H54 (cell line): ENCODE measurements at places on chromosomes 5 and 9.

DNA sequence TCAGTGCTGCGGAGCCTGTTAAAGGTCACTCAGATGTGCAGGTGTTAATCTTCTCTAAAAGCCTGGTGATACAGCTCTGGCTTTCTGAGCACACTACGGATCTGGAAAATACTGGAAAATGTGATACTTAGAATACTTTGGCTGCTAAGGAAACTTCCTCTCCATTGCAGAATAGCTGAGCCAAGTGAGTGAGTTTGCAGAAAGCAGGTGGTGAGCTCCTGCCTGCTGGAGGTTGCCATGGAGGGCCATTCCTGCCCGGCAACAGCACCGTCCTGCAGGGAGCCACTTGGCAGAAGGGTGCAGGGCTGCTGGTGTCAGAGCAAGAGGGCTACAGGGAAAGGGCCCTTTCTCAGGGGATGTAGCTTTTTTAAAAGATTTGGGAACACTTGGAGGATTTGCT lies 40.7 kb downstream of the SECISBP2 start:
- DNase-seq = no peak

GRCh38 chr5:63726496-63726895 lies 235.7 kb downstream of the HTR1A start:
- DNase-seq = no peak

DNA sequence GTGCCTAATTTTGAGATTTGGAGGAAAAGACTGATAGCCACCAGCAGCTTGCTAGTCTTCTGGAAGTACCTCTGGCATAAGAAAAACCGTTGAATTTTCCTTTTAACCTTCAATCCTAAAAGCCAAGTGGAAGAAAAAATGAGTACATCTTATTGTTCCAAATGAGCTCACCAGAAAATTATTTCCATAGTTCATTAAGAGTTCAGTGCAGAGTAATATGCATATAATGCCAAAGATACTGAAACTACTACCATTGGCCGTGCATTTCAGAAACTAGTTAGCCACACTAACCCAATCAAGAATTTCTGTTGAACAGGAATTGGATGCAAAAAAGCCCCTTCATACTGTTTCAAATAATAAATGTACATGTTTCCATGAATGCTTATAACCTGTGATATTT lies 607.9 kb downstream of the KCTD16 start:
- no peak for DNase-seq

- no peak for DNase-seq
Observed at GRCh38 chr9:82010711-82011110, 22.1 kb downstream of the SPATA31D1 start.

DNA sequence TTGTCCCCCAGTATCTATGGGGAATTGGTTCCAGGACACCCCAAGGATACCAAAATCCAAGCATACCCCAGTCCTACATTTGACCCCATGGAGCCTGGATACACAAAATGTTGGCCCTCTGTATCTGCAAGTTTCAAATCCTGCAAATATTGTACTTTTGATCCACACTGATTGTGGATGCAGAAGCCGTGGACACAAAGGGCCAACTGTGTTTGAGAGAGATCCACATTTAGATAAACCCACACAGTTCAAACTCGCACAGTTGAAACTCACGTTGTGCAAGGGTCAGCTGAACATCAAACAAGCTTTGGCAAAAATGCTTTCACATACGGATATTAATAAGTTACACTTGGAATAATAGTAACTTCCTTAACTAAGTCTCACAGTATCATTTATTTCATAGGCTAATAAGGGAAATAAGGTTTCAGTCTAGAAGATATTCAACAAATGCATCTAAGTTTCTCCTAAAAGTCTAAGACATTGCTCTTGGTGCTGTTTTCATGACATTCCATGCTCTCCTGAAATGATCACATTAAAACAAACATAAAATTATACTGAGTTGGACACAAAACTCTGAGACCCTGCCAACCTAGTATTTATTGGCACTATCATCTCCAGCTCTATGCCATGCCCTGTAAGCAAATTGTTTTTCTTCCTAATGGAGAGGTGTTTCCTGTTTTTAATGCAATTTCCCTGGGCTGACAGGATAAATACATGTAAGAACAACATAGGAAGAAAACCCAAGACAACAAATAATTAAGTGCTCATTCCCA lies 32.3 kb downstream of the ACTL7A start:
- no peak for DNase-seq

GRCh38 chr5:145775893-145776444 lies 59.2 kb downstream of the PRELID2 start:
- DNase-seq = peak; percentile 58

DNA sequence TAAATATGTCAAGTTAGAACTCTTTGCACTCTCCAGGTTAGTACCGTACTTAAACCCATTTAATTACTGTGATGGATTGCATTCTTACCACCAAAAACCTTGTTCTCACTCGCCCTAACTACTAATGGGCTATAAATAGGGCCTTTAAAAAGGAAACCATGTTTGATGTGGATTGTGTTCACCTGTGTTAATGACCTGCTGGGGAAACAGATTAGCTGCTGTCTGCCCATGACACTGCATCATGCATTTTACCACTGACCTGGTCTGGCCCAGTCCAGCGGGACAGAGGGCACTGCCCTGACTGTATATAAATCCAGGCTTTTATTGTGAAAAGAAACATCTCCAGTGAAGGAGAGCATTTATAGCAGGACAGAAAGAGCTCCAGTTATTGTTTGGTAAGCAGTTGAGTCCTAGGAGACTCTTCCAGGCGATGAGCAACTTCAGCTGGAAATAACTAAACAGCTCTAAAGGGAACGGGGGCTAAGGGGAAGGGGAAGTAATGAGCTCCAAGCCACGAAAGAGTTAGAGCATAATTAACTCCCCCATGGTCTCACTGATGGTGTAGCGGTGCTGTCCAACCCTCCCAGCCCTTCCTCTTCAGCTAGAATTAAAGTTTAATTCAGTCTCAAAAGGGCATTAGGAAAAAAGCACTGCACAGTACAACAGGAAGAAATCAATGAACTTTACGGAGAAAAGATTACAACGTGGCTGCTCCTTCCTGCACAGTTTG lies 303.1 kb downstream of the ENC1 start:
- no peak for DNase-seq

DNA sequence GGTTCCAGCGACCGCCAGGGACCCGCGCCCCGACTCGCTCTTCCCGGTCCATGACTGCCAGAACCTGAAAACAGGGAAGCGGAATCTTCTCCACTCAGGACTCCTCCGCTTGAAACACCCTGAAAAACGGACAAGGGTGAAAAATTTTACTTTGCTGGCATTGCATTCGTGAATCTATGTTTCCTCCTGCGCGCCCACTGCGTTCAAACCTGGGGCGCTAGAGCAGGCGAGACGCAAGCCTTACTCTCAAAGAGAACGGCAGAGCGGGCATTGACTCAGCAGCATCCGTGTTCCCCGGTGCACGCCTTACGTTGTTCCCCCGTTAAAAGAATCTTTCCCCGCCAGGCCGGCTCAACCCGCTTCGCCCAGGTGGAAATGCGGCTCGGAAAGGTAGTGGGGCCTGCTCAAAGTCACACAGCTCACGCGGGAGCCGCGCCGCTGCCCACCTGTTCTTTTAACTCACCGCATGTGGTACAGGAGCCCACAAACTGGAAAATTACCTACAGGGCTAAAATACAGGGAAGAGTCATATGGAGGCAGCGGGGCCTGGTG lies 999 bp upstream of the DRD1 start:
- DNase-seq = no peak

GRCh38 chr5:124285733-124286132 lies 460.7 kb downstream of the ZNF608 start:
- no peak for DNase-seq

DNA sequence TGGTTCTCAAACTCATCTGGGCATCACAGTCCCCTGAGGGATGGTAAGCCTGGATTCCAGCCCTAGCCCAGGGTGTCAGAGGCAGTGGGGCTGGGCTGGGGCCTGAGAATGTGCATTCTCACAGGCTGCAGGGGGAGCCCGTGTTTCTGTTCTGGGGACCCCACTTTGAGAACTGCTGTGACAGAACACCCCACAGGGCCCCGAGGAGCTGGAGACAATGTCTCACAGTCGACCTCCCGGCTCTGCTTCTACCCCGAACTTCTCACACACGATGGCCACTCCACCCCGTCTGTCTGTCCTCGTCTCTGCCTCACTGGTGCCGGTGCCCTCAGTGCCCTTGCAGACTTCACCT lies 130.0 kb downstream of the CACNA1B start:
- no peak for DNase-seq

DNA sequence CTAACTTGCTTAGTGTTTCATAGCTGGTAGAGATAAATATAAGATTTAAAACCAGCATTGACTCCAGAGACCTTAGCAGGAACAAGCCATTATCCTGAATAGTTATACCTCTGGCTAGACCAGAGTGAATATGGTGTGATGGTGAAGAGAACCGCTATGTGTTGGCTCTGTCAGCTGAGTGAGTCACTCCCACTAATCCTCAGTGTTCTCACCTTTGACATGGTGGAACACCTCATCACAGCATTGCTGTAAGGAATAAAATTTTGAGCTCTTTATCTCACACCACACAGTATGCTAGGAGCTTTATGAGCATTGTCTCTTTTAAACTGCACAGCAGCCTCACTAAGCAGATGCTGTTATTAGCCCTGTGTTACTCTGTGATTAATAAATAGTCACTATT lies 90.7 kb upstream of the DHFR start:
- peak; percentile 22 for DNase-seq

DNA sequence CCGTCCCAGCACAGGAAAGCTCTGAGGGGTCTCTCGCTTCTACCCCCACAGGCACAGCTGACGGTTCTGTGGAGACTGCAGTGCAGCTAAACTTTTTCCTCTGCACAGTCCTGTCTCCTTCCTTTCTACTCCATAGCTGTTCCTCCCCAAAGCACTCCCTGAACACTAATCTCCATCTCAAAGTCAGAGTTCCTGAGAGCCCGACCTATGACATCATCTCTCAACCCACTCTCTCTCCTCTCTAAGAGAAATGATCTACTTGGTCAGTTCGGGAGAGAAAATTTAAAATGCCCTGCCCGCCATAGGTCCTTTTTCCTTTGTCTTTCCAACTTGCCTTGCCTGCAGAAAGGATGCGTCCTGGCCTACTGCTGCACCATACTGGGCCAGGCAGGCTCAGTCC lies 90.6 kb downstream of the FANCC start:
- DNase-seq = no peak

- DNase-seq = no peak
Observed at GRCh38 chr5:6143523-6143922, 234.8 kb downstream of the MED10 start.

GRCh38 chr5:59569608-59570334 lies 323.8 kb downstream of the PDE4D start:
- DNase-seq = no peak

- DNase-seq = no peak
Observed at GRCh38 chr5:153081385-153081784, 409.1 kb upstream of the GRIA1 start.

DNA sequence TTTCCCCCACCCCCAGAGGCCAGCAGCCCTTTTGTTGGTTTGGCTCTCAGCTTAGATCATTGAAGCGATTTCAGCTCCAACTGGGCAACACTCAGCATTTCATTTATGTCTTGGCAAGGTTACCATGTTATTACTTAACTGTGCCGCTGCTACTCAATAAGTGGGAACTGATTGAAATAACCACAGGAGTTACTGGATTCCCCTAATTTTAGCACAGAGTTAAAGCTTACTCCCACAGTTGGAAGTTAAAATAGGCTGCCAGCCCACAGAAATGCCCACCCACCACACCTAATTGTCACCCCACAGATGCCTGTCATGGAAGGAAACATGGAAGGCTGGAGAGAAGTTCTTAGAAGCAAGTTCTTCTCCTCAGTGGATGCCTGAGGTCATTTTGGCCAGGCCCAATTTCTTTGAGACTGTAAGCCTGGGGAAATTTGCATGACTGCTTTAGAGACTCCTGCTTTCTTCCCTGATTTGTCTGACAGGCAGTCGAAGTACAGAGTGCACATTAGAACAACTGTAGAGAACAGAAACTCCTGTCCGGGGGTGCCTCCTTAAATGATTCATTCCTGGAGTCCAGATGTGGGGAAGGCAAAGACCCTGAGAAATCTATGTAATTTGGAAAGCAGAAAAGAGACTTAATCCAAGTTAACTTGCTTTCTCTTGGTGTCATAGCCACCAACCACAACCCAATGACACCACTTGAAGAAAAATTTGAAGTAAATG lies 370.0 kb downstream of the ZSWIM6 start:
- DNase-seq = no peak

GRCh38 chr5:74616236-74617146 lies 24.0 kb downstream of the ENC1 start:
- no peak for DNase-seq

- no peak for DNase-seq
Observed at GRCh38 chr9:89006996-89007967, 16.0 kb downstream of the S1PR3 start.
